ENCODE measurements at places on chromosomes 1 and 21.

- no peak for DNase-seq
These were observed 22.3 kb downstream of the CDC42 start for GRCh38 chr1:22074803-22075202.

DNA sequence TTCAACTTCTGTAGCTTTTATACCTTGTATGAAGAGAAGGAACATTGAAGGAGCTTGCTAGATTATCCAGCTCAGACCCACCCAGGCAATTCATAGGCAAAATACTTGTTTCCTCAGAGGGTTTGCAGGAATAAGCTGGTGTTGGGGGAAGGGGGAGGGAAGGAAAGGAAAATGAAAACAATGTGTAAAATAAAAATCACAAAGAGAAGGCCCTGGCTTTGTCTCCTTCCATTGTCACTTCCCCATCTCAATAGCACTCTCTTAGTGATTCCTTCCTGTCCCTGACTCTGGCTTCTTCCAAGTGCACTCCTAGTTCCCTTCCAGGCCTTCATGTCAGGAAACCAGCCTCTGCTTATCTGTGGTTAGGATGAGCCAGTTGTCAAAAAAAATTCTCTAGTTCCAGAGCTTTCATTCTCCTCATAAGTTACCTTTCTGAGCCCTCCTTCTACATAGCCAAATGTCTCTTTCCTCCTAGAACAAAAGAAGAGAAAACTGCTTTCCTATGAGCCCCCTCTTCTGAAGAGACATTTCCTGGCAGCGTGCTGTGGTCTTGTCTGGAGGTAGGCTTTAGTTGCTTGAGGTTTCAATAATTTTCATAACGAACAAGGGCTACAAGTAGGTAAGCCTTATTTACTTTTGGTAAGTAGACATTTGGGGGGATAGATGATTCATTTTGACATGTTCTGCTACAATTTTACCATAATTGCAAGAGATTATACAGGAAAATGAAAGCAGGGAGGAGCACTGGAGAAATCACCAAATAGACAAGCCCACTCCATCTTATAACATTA, 45.7 kb downstream of the FASLG start:
- DNase-seq, result no peak

DNA sequence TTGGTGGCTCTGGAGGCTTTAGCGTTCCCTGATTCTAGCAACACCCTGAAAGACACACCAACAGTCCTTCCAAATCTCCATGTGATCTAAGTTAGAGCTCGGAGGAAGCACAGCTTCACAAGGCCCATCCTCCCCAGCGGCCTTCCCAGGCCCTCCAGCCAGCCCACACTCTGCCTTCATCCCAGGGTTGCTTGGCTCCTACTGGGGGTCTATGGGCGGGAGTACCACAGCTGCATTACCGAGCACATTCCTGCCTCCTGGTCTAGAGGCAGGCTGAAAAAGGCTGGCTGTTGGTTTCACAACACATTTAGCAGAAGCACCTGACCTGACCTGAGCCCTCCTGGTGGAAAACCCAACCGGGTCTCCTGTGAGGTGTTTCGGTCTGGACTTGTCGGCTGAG, 54.7 kb upstream of the TRIM67 start:
- no peak for DNase-seq

DNA sequence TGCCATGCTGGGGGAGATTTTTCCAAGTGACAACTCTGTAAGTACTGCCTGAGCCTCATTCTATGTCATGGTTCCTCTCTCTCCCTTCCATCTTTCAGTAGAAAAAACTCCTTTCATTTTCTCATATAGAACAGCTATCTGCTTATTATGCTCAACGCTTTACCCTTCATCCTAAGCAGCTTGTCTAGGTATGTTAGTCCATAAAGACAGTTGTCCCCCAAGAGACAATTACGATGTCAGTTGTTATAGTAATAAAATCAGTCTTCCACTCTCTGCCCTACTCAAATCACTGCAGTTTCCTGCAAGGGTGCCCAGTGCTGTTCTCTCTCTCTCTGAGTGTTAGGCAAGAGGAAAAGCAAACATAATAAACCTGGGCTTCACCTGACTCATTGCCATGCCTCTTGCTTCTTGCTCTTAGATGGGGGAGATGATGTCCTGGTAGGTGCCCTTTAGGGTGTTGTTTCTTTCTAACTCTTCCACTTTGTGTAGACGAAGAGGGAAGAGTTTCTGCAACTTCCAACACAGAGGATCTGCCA, 59.4 kb downstream of the PAPPA2 start:
- DNase-seq, result no peak

DNA sequence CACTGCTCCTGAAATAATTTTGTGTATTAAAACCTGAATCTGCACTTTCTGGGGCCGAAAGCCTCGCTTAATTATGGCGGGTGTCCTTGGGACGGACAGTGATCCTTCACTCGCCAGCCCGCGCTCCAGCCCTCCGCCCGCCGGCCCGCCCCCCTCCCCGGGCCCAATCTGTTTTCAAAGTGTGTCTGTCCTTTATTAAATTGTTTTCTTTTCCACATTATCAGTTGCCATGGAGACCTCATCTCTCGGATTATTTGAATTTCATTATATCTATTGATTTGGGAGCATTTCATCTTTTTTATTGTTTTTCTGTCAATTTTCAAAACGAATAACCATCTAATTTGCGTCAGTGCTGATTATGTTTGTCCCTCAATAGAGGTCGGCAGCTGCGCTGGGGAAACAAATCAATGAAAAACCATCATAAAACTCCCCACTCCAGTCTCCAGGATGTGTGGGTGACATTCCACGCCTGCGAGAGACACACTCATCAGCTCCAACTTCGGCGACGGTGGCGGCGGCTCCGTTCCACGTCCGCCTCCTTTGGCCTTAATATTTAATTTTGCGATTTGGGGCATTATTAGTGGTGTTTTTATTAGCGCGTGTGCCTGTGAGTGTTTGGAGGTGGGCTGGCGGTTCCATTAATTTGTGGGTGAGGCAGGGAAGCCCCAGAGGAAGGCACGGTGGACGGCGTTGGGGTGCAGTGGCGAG, 123.9 kb downstream of the CASZ1 start:
- no peak for DNase-seq

- no peak for DNase-seq
These were observed 3.9 kb upstream of the CACHD1 start for GRCh38 chr1:64466033-64466432.

- no peak for DNase-seq
These were observed 262.1 kb downstream of the AKT3 start for GRCh38 chr1:243587823-243588560.

- DNase-seq, result no peak
These were observed 39.4 kb downstream of the RCSD1 start for GRCh38 chr1:167669209-167670124.

GRCh38 chr1:206590025-206590758, 22.1 kb downstream of the EIF2D start:
- no peak for DNase-seq

DNA sequence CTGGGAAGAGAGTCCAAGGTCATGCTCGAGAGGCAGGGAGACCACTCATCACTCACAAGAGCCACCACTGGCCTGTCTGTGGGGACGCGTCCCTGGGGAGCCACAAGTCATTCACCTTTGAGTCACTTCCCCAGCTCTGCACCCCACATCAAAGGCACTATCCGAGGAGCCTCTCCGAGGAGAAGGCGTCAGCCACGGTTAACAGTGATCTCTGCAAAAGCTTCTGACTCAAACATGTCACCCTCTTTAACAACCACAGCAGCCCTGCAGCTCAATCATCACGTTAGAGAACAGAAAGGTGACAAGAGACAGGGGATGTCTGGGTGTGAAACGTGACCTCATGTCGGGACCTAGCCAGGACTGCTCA, 9.0 kb downstream of the LRRC47 start:
- no peak for DNase-seq

GRCh38 chr21:45615145-45615711, 28.3 kb upstream of the PCBP3 start:
- no peak for DNase-seq

GRCh38 chr1:218496561-218496960, 151.4 kb downstream of the TGFB2 start:
- DNase-seq, result no peak

DNA sequence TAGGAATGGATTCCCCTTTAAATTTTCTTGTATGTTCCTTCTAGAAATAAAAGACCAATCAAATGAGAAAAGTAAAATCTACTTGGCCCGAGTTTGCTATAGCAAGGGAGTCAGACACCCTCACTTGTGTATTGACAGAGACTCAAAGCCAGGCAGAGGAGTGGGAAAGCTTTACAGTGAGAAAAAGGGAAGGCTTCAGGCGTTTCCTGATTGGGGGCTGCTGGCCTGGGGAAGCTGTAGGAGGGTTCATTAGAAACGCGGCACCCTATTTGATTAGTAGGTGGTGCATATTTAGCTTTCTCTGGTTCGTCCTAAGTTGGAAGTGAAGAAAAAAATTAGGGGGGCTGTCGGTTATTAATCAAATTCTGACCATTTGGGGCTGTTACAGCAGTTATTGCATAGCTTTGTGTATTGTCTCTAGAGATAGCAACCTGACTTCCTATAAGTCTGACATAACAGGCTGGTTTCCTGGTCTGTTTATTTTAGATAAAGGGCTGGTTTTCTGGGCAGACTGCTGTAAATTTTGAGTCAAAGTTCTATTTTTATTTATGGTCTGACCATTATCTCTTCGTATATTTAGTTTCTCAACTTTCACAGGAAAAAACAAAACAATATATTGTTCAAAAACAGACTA, 10.0 kb downstream of the SLC25A24 start:
- DNase-seq, result no peak

DNA sequence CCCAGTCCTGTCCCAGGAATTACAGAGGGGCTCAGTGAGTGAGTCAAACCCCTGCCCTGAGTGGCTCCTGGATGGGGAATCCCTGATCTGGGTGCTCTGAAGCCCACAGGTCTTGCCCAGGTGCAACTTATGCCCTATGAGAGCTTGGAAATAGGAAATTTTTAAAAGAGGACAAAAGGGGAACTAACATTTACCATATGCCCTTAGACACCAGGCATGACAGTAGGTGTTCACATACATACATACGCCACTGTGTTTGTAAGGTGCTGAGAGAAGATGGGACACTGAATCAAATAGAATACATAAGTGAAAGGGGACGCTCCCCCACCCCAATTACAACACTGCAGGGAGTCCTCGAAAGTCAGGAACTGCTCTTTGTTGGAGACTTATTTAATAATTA, 1.4 kb downstream of the CFAP45 start:
- DNase-seq, result no peak

DNA sequence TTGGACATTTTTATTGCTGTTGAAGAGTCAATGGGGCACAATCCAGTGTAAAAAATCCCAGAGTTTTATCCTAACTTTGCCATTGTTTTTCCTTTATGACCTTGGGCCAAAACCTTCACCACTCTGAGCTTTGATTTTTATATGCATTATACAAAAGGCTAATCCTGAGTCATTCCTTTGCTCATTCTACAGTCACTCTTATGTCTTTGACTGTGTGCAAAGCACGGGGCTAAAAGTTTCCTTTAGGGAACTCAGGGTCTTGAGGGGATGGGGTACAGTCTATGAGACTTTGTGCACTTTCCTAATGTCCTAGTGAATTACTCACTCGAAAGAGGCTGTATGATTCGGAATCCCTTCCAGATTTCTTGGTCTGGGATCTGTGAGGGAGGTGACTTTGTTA, 543.2 kb upstream of the CAMK1G start:
- no peak for DNase-seq

GRCh38 chr1:247905181-247905580, 9.8 kb downstream of the OR2W3 start:
- DNase-seq, result no peak

- DNase-seq, result no peak
These were observed 40.6 kb downstream of the ZBTB17 start for GRCh38 chr1:15935056-15935950.

DNA sequence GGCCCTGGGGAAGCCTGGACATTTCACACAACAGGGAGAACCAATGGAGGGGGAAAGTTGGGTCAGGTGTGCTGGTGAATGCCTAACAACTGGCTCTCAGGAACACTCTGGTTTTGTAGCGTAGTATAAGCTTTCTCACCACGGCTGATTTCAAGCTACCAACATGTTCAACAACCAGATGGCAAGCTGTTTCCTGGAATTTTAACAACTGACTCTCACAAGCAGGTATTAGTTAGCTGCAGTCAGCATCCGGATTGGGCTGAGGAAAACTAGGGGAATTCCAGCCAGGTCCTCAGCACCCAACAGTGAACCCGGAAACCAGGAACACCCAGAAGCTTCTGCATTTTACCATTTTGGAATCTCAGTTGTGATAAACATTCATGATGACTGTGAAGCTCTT, 162.3 kb upstream of the CAMK1G start:
- DNase-seq, result no peak

- DNase-seq, result no peak
These were observed 42.9 kb upstream of the CD2 start for GRCh38 chr1:116711263-116711840.

GRCh38 chr1:155309423-155310021, 856 bp downstream of the FDPS start:
- no peak for DNase-seq

- no peak for DNase-seq
These were observed 1.7 kb downstream of the EXOC8 start for GRCh38 chr1:231335663-231336602.

- no peak for DNase-seq
These were observed 8.5 kb upstream of the BSND start for GRCh38 chr1:54989968-54990810.

Data from glomerular endothelial cell (primary cell).